Lower lobe of right lung (tissue), 2 donors: ENCODE measurements at places on chromosomes 7 and 10. TPM values are rescaled to one million over a fixed set of nuclear protein-coding genes. Genes with fewer than 3 reads are reported as not detected.

Gene LRRC18
- total RNA-seq = 3.3 TPM

Gene ADCY1
- total RNA-seq = 2.4 TPM

GRCh38 chr7:90067171-90067570 lies 87.1 kb upstream of the STEAP1 start:
- no peak for DNase-seq
- no peak overlapping the region for H3K27ac ChIP-seq
- no peaks in the 10 kb centered on the region for H3K27me3 ChIP-seq
- H3K36me3 ChIP-seq = no peaks in the 10 kb centered on the region
- no peaks in the 10 kb centered on the region for H3K4me1 ChIP-seq
- no peak overlapping the region for H3K4me3 ChIP-seq

- DNase-seq = no peak
- peaks cover 11% of the 10 kb centered on the region for H3K36me3 ChIP-seq
- H3K4me1 ChIP-seq = no peaks in the 10 kb centered on the region
Measured at GRCh38 chr10:114970515-114970914, 32.5 kb downstream of the TRUB1 start.

DNA sequence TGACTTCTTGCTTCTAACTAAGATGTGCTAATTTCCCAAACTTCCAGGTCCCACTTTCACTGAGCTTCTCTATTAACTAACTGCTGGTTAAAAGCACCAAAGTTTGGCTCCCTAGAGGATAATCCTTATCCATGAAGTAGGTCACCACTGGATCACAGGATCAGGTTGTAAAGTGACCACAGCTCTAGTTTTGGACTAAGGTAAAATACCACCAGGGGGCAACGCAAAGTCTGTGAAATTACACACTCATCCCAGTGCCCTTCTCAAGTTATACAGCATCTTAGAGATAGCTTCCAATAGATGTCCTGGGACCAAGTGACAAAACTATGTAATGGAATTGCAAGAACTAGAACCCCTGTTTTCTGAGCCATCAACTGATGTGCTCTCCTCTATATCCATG lies 116.4 kb upstream of the ASAH2 start:
- DNase-seq = no peak
- H3K36me3 ChIP-seq = no peaks in the 10 kb centered on the region
- H3K27ac ChIP-seq = no peak overlapping the region
- no peaks in the 10 kb centered on the region for H3K27me3 ChIP-seq
- peaks cover 11% of the 10 kb centered on the region for H3K4me1 ChIP-seq

- no peaks in the 10 kb centered on the region for H3K36me3 ChIP-seq
- no peaks in the 10 kb centered on the region for H3K27me3 ChIP-seq
- no peak for DNase-seq
- no peak overlapping the region for H3K4me3 ChIP-seq
- no peaks in the 10 kb centered on the region for H3K4me1 ChIP-seq
Measured at GRCh38 chr7:95391761-95392160, 4.4 kb downstream of the PON3 start.

DNA sequence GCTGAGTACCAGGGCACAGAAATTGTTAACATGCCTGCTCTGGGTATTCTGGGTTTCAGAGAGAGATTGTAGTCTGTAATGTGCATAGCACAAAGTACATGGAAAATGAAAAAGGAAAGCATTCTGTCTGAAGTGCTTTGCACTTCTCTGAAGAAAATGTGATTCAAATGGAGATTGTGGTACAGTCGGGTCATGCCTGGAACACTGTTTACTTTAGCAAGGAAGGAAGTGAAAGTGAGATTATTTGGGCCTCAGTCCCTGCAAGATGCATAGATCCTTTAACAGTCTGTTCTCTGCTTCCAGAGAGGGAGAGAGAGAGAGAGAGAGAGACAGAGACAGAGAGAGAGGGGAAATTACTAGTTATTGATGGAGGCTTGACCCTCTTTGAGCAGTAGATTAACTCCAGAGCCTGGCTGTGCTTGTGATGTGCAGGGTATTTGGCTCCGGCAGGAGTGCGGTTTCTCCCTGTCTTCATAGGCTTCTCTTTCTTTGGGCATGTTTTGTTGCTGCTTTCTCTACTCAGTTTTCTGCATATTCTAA lies 5.4 kb downstream of the VWC2 start:
- H3K27me3 ChIP-seq = peaks cover 44% of the 10 kb centered on the region
- no peak for DNase-seq
- H3K4me1 ChIP-seq = peaks cover 11% of the 10 kb centered on the region
- no peak overlapping the region for H3K4me3 ChIP-seq
- no peaks in the 10 kb centered on the region for H3K36me3 ChIP-seq

- H3K4me3 ChIP-seq = peak overlapping the region; percentile 42
- no peaks in the 10 kb centered on the region for H3K4me1 ChIP-seq
- DNase-seq = peak; percentile 44
- H3K27ac ChIP-seq = no peak overlapping the region
- H3K36me3 ChIP-seq = no peaks in the 10 kb centered on the region
Measured at GRCh38 chr10:61000769-61001730, 57.1 kb upstream of the RHOBTB1 start.

DNA sequence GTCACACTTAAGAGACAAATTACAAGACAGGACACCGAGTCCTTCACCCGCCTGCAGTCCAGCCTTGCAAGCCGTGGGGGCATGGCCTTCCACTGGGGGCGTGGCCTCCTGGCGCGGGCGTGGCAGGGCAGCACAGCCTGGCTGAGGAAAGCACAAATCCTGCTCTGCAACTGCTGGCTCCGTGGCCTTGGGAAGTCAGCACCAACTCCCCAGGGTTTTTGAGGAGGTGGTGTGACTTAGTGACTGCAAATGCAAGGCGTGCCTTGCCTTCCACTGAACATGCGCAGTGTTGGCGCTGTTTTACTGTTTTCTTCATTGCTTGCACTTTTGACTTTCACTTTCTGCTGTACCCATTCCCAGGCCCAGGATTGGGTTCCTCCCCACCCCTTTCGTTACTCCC lies 12.9 kb upstream of the BMS1 start:
- H3K27me3 ChIP-seq = no peaks in the 10 kb centered on the region
- no peak overlapping the region for H3K27ac ChIP-seq
- no peak for DNase-seq
- no peak overlapping the region for H3K4me3 ChIP-seq
- H3K36me3 ChIP-seq = no peaks in the 10 kb centered on the region
